ENCODE measurements at places on chromosomes 1 and 21. TPM values are rescaled to one million over a fixed set of nuclear protein-coding genes. Genes with fewer than 3 reads are reported as not detected.

The LYPD8 gene
- polyA plus RNA-seq, result 1.5 TPM

The CRYAA gene
- polyA plus RNA-seq, result not detected

The UBXN10 gene
- not detected for polyA plus RNA-seq

The TMEM61 gene
- not detected for polyA plus RNA-seq

The ST6GALNAC3 gene
- polyA plus RNA-seq, result 12.1 TPM

The VASH2 gene
- 0.41 TPM for polyA plus RNA-seq

The RNU1-1 gene
- polyA plus RNA-seq, result not detected

The EPHX1 gene
- 45.7 TPM for polyA plus RNA-seq

The LGR6 gene
- not detected for polyA plus RNA-seq

The CC2D1B gene
- 18.7 TPM for polyA plus RNA-seq

The IL20 gene
- not detected for polyA plus RNA-seq

The AADACL4 gene
- polyA plus RNA-seq, result 0.32 TPM

The EPRS1 gene
- polyA plus RNA-seq, result 23.4 TPM

The C1QTNF12 gene
- not detected for polyA plus RNA-seq

The PBX1 gene
- 27.0 TPM for polyA plus RNA-seq

The RORC gene
- polyA plus RNA-seq, result 0.03 TPM

The GSTM1 gene
- polyA plus RNA-seq, result not detected

The HTR6 gene
- polyA plus RNA-seq, result 0.05 TPM

The IGSF21 gene
- polyA plus RNA-seq, result not detected

Data from SK-N-SH (cell line).